ENCODE measurements at places on chromosomes 6 and 20.

DNA sequence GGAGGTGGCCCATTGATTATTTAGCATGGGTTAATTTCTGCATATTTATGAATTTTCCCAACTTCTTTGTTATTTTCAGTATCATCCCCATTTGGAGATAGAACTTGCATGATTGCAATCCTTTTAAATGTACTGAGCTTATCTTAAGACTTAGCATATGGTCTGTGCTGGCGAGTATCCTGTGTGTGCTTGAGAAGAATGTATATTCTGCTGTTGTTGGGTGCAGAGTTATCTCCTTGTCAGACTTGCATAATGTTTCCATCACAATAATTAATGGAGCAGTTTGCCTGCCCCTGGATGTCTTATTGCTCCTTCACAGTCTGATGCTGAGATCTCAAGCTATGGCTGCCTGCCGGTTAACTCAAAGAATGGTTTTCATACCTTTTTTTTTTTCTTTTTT is 112.6 kb downstream of the CDYL start:
- DNase-seq = no peak

DNA sequence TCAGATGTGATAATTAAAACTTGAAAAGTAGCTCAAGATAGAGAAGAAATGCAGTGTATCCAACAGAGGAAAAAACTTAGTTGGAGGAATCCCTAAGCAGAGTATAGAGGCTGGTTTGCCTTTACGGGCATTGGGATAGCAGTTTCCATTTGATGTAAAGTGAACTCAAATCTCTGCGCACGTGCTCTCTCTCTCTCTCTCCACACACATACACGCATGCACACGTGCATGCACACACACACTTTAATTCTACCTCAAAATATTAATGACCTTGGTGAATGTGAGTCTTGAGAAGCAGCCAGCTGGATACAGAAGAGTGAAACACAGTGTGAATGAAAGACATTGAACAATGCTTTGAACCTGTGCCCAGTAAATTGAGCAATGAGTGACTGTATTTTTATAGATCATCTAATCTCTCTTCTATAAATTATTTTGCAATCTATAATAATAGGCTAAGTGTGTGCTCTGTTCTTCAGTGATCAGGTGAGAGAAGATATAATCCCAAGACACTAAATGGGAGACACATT is 247.7 kb upstream of the FAM83B start:
- DNase-seq = no peak

DNA sequence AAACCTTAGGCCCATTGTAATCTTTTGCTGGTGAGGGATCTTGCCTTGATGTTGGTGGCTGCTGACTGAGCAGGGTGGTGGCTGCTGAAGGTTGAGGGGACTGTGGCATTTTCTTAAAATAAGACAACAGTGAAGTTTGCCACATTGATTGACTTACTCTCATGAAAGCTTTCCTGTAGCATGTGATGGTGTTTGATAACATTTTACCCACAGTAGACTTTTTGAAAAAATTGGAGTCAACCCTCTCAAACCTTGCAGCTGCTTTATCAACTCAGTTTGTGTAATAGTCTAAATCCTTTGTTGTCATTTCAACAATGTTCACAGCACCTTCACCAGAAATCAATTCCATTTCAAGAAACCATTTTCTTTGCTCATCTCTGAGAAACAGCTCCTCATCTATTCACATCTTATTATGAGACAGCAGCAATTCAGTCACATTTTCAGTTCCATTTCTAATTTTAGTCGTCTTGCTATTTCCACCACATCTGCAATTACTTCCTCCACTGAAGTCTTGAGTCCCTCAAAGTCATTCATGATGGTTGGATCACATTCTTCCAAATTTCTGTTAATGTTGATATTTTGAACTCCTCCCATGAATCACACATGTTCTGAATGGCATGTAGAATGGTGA is 37.2 kb downstream of the CST9L start:
- DNase-seq = no peak

DNA sequence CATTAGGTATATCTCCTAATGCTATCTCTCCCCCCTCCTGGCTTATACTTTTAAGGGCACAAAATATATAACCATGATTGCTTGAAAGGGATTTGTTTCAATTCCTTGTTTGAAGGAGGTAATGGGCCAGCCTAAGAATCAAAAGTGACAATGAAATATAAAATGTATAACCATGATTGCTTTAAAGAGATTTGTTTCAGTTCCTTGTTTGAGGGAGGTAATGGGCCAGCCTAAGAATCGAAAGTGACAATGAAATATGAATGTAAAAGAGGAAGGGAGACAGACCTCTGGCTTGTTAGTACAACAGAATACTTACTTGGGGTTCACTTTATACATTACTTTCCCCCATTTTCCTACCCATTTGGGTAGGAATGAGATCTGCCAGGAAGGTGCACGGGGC is 55.5 kb downstream of the FOXC1 start:
- no peak for DNase-seq

DNA sequence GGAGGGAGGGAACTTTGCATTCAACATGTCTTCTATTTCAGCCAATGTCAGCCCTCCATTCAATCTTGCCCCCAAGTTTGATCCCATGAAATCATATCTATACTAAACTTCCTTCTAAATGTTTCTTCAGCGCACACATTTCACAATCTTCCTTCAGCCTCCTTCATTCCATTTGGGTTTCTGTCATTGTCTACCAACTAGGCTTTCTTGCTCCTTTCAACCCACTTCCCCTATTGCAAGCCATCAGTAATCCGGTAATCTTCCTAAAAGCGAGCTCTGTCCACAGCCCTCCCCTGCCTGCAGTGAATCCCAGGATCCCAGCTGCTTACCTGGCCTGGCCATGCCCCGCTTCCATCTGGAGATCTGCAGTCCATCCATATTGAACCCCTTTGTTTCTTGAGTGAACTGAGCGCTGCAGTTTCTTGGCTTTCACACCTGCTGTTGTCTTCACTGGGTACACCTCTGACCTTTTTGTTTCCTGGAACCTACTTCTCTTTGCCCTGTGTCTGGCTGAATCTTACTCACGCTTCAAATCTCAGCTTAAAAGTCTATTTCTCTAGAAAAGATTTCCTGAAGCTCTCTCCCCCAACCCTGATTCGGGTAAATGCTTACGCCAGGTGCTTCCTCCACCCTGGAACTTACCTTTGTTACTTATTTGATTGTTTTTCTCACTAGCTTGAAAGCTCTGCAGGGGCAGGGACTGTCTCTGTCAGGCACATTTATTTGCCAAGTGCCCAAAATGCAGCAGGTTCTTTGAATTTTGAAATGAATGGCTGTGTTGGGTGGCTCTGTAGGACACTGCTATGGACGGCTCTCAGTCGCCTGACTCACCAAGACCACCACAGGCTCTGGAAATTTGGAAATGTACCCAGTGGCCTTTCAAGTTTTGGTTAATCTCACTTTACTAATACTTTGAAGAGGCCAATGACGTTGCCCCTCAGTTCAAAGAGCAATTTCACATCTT is 50.3 kb downstream of the ADTRP start:
- peak; percentile 5 for DNase-seq

- DNase-seq = no peak
Measured at GRCh38 chr20:39778431-39778830, 816.3 kb downstream of the DHX35 start.

GRCh38 chr20:11882651-11883050 is 35.0 kb upstream of the BTBD3 start:
- DNase-seq = no peak

- no peak for DNase-seq
Measured at GRCh38 chr6:167774881-167775280, 51.8 kb upstream of the AFDN start.

DNA sequence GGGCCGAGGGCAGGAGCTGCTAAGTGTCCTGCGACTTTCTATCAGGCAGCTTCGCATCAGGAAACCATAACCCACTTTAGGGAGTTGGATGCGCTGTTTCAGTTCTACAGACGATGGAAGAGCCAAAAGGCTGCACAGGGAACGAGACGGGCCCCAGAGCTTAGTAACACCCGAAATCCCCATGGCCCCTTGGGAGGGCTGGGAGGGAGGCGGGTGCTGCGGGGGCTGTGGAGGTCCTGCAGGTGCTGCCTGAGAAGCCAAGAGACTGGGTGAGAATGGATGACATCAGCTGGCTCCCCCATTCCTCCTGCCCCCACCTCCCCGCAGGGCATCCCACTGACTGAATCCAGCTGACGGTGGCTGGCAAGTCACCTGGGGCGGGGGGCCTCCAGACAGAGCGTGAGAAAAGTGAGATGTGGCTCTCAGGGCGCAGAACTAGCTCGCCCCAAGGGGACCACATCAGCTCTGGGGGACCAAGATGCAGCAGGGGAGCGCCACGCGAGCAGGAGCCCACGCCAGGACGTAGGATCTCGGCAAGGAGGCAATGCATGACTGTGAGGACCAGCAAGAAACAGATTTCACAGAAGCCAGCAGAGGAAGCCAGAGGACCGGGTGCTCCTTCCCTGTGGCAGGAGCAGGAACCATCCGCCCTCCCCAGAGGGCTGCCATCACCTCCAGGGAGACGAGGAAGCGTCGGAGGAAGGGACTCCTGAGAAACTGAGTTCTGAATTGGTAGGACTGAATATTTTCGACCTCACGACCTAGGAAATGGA is 36.8 kb downstream of the PNLDC1 start:
- DNase-seq = no peak

DNA sequence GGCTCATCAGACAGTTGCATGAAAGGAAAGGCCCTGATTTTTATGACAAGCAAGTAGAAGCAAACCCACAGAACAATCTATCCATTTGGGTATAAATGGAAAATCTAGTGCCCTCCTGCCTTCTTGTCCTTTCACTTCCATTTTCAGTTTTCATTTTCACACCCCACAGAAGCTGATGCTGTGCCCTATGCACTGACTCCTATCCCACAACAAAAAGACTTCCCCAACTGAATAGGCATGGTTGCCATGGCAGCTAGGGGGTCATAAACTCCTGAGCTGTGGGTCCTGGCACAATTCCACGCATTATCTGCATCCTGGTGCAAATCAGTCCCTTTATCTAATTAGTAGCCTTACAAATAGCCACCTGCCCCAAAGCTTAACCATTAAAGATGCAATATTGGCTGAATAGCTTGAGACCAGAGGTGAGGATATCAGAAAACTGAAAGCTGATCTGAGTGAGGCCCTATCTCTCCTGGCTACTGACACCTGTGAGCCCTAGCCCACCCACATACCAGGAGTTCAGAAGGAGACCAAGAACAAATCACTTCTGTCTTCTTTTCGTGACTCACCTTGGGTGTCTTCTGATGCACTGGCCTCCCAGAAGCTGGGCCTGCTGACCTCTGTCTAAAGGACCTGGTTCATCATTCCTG is 34.9 kb upstream of the HEY2 start:
- no peak for DNase-seq

DNA sequence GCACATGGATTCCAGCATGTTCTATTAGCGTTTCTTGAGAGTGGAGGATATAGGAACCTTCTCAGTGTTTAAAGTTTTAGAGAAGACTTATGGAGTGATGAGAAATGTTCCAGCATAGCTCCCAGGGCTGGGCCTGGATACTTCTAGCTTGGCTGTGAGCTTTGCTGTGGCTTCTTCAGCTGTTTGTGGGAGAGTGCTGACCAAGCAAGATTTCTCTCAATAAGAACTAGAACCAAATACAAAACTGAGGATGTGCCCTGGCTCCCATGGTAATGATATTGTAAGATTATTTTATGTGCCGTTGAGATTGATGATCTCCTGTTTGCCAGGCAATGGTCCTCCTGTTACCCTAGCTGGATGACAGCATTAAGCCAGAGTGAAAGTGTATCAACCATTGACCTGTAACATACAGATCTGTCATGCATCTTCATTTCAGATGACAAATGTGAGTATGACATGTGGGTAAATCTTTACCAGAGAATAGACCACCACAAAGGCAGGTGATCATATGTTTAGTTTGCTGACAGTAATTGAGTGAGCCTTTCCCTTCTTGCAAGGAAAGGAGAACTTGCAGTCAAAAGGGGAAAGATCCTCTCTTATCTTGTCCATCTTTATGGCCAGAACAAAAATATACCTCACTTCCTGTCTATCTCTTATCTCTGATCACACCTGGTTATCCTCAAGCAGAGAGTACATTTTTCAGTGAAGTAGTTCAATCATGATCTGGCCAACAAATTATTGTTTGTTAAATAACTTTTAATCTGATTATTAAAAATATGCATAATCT is 180.1 kb downstream of the SLC24A3 start:
- no peak for DNase-seq

DNA sequence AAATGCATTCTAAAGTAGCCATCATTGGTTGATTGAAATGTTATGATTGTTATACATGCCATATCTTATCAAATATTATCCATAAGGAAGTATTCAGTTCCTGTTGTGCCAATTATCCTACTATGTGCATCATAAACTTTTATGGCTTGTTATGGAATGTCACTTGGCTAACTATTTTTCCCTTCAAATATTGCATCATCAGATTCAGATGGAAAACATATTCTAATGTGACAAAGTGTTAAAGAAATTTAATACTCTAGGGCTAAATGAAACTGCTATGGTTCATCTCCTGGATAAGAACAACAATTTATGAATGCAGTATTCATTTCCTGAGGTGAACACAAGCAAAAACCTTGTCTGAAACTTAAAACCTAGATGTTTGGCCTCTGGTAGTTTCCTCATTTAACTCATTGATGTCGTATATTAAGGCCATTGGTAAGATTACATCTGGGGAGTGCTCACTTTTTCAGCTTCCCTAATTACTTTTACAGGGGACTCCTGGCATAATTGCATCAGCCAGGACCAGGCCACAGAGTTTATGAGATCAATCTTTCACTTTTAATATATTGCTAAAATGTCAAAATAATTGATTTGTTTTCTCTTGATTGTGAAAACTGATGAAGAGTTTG is 134.9 kb upstream of the CEP162 start:
- DNase-seq = no peak

DNA sequence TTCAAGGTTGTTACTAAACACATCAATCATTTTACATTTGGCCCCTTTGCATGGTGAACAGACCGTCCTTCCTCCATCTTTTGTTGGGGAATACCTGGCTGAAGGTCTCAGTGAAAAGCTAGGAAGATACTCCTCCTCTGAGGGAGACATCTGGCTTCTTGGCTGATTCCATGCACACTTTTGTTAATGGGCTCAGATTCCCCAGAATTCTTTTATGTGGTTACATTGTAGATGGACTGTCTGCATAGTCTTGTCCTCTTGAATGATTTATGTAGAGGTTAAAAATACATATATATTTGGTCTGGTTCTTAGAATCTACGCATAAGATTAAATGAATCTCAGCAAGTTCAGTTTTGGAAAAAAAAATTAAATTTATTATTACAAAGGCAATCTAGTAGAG is 167.0 kb downstream of the EYA4 start:
- DNase-seq = no peak

- DNase-seq = no peak
Measured at GRCh38 chr6:54058236-54058635, 53.0 kb upstream of the MLIP start.

- DNase-seq = no peak
Measured at GRCh38 chr6:24353861-24354260, 4.0 kb downstream of the DCDC2 start.
